ENCODE measurements at places on chromosomes 1 and 21. TPM values are rescaled to one million over a fixed set of nuclear protein-coding genes. Genes with fewer than 3 reads are reported as not detected.
A peak's percentile ranks its signal among the peaks of the same experiment; 100 is the strongest.

- no peaks in the 10 kb centered on the region for H3K4me1 ChIP-seq
- no peak overlapping the region for H3K4me3 ChIP-seq
- DNase-seq: no peak
- no peaks in the 10 kb centered on the region for H3K36me3 ChIP-seq
- H3K27me3 ChIP-seq: no peaks in the 10 kb centered on the region
These were observed 652.5 kb downstream of the KIF26B start for GRCh38 chr1:245807306-245807705.

The TMEM82 gene
- total RNA-seq: not detected

DNA sequence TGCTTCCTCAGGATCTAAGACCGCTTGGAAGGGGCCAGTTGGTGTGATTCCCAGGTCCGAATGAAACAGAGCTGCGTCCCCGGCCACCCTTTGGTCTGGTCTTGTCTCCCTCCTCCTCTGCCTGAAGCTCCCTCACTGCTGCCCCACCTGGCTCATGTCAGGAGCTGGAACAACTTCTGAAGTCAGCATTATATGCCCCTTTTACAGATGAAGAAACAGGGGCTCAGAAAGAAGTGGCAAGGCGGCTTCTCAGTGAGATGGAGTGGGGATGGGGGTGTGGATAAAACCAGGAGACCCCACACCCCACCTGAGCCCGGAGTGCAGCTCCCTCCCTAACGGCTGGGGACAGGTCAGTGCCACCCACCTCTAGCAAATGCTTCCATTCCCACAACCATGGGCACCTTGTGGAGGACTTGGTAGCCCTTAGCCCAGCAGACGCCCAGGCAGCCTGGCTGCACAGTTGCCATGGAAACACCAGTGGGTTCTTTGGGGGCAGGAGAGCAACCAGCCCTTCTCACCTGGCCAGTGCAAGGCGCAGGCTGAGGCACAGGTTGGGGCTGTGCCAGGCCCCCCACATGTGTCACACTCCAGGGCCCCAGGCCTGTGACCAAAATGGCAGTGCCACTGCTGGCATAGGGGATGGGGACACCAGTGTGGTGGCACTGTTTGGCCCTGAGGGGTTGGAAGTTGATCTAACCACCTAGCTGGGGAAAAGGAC lies 31.9 kb upstream of the ECE1 start:
- H3K4me1 ChIP-seq: peaks cover 91% of the 10 kb centered on the region
- no peaks in the 10 kb centered on the region for H3K27me3 ChIP-seq
- H3K36me3 ChIP-seq: no peaks in the 10 kb centered on the region
- H3K4me3 ChIP-seq: no peak overlapping the region

GRCh38 chr1:55150880-55151588 lies 64.1 kb downstream of the USP24 start:
- peaks cover 62% of the 10 kb centered on the region for H3K36me3 ChIP-seq
- no peaks in the 10 kb centered on the region for H3K4me1 ChIP-seq
- H3K27ac ChIP-seq: no peak overlapping the region

The KRTAP7-1 gene
- total RNA-seq: not detected

- no peaks in the 10 kb centered on the region for H3K36me3 ChIP-seq
- peaks cover 66% of the 10 kb centered on the region for H3K4me1 ChIP-seq
- no peak overlapping the region for H3K4me3 ChIP-seq
- DNase-seq: no peak
These were observed 1.8 kb downstream of the LAMB3 start for GRCh38 chr1:209650454-209650853.

- DNase-seq: no peak
- H3K4me3 ChIP-seq: peak overlapping the region; percentile 53
- H3K4me1 ChIP-seq: peaks cover 12% of the 10 kb centered on the region
- no peaks in the 10 kb centered on the region for H3K27me3 ChIP-seq
- H3K27ac ChIP-seq: no peak overlapping the region
These were observed 5.1 kb downstream of the CLCNKB start for GRCh38 chr1:16048573-16049189.

The B3GALT2 gene
- total RNA-seq: 2.5 TPM

The TRIM58 gene
- total RNA-seq: 0.86 TPM

The GJB5 gene
- total RNA-seq: not detected

DNA sequence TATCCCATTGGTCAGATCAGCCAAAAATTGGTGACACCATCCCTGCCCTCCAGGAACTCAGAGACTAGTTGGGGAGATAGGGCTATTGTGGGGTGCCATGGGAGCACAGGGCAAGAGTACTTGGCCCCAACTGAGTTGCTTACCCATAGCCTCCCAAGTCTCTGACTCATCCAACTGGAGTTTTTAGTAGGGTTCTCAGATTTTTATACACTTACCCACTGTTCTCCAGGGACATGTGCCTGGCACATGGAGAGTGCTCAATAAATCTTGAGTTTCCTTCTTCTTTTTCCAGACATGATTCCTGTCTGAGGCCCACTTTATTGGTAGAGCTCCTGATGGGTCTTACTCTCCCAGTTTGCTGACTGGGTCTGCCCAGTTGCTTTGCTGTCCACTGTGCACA lies 56.7 kb downstream of the OVGP1 start:
- no peak for DNase-seq
- H3K36me3 ChIP-seq: no peaks in the 10 kb centered on the region
- H3K27ac ChIP-seq: no peak overlapping the region

The PINK1 gene
- 175 TPM for total RNA-seq

DNA sequence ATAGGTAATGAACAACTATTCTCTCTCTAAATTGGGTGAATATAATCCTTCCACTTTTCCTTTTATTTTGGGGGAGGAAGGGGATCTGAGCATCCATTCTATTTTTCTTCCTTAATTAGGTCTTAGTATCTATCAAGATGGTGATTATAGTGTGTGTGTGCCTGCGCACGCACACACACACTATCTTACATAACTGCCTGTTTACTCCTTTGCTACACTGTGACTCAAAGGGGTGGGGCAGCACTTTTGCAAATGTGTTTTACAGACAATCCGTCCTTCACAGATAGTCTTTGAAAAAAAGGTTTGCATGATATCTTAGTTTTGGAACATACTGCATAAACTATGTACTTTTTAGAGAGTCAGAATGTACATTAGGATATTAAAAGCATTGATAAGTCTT lies 191.5 kb downstream of the SDCCAG8 start:
- H3K36me3 ChIP-seq: peaks cover 5% of the 10 kb centered on the region
- H3K4me3 ChIP-seq: no peak overlapping the region
- DNase-seq: no peak
- H3K27me3 ChIP-seq: no peaks in the 10 kb centered on the region
- H3K27ac ChIP-seq: no peak overlapping the region

- H3K36me3 ChIP-seq: no peaks in the 10 kb centered on the region
- no peak for DNase-seq
- no peak overlapping the region for H3K4me3 ChIP-seq
- H3K27ac ChIP-seq: no peak overlapping the region
- peaks cover 5% of the 10 kb centered on the region for H3K4me1 ChIP-seq
- H3K27me3 ChIP-seq: no peaks in the 10 kb centered on the region
These were observed 202.9 kb upstream of the ADGRL2 start for GRCh38 chr1:81597720-81598426.

- H3K27me3 ChIP-seq: no peaks in the 10 kb centered on the region
- no peak for DNase-seq
- no peak overlapping the region for H3K27ac ChIP-seq
- H3K4me1 ChIP-seq: no peaks in the 10 kb centered on the region
- no peaks in the 10 kb centered on the region for H3K36me3 ChIP-seq
- no peak overlapping the region for H3K4me3 ChIP-seq
These were observed 4.8 kb upstream of the SLC35D1 start for GRCh38 chr1:67058761-67059160.

DNA sequence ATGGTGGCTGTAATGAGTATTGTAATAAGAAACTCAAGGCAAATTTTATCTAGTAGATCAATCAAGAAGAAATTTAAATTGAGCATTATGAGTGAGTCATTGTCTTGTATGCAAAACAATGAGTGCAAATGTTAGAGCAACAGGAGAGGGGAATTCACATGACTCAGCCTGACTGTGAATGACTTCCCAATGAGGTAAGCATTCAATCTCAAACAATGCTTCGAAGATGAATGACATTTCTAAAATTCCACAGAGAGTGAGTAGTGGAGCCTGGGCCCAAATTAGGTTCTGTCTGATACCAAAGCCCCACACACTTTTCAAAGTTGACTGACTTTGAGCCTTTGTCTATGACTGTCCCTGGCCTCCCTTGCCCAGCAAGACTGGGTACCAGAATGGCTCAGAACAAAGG lies 738.0 kb downstream of the PTPRU start:
- no peak overlapping the region for H3K27ac ChIP-seq
- H3K4me1 ChIP-seq: no peaks in the 10 kb centered on the region
- no peak overlapping the region for H3K4me3 ChIP-seq

GRCh38 chr1:201213106-201213770 lies 22.6 kb downstream of the IGFN1 start:
- no peaks in the 10 kb centered on the region for H3K4me1 ChIP-seq
- no peak overlapping the region for H3K27ac ChIP-seq
- no peak for DNase-seq
- no peak overlapping the region for H3K4me3 ChIP-seq
- H3K36me3 ChIP-seq: no peaks in the 10 kb centered on the region
- H3K27me3 ChIP-seq: peaks cover 13% of the 10 kb centered on the region

DNA sequence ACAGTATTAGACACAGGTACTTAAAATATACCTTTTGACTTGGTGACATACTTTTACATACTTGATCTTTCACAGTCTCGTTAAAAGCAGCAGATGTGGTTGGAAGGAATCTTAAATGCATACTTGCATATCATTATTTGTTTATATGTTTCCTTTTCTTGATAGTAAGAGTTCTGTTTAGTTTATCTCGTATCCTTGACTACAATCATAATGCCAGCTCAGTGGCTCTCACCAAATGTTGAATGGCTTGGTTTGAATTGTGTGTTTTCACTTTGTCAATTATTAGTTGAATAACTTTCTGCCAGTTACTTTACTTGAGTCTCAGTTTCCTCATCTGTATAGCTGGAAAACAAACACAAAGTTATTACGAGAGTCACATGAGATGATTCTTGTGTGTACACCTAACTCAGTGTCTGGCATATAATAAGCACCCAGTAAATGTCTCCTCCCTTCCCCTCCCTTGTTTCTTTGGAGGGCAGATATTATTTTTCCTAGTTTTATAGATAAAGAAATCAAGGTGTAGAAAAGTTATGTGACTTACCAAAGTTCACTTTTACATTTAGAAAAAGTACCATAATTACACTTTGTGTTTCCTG lies 131.6 kb upstream of the IVNS1ABP start:
- H3K4me1 ChIP-seq: no peaks in the 10 kb centered on the region
- no peak overlapping the region for H3K4me3 ChIP-seq
- H3K36me3 ChIP-seq: no peaks in the 10 kb centered on the region
- no peak overlapping the region for H3K27ac ChIP-seq

DNA sequence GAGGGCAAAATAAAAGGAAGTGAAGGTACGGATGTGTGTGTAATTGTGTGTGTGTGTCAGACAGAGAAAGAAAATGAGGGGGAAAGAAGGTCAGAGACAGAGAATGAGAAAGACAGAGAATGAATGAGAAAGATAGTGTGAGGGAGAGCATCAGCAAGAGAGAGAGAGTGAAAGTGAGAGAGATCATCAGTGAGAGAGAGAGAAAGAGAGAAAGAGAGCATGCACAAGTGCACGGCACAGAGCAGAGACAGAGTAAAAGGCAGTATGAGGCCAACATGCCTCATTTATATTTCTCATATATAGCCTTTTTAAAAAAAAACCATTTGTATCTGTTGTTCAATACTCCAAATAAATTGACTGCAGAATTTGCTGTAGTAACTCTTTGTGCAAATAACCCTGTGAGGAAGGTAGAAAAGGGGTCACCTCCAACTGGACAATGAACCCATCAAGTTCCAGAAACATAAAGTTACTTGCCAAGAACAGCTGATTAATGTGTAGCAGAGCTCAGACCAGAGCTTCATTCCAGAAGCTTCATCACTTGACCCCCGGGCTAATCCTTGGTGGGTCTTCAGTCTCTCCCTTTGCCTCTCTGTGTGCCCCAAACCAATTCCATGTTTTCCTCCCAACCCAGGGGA lies 1.2 kb downstream of the HSD3B2 start:
- no peak for DNase-seq
- no peak overlapping the region for H3K4me3 ChIP-seq
- no peaks in the 10 kb centered on the region for H3K27me3 ChIP-seq
- H3K27ac ChIP-seq: no peak overlapping the region

The RGSL1 gene
- total RNA-seq: not detected

DNA sequence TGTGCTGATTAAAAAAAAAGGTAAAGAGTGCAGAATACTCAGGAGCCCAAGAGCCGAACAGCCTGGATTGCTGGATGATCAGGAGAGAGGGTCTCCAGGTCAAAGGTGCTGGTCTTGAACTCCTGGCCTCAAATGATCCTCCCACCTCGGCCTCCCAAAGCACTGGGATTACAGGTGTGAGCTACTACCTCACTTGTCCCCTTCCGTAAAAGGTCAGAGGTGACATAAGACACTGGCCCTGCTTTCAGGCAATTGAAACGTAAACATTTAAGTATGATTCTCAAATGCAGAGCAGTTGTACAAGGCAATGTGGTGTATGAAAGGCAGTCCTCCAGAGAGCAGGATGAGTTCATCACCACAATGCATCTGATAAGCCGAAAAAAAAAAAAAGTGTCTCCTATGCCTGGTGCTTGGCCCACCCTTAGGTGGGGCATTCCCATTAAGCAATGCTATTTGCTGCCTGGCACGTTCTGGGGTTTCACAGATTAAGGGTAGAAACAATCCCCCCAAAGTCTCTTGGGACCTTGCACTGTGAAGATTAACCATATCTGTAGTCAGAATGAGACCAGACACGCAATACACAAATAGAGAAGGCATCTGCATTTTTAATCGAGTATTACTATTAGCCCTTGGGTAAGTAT lies 47.7 kb downstream of the PARP1 start:
- H3K27ac ChIP-seq: no peak overlapping the region
- H3K4me1 ChIP-seq: peaks cover 25% of the 10 kb centered on the region
- no peaks in the 10 kb centered on the region for H3K27me3 ChIP-seq
- DNase-seq: no peak
- peaks cover 59% of the 10 kb centered on the region for H3K36me3 ChIP-seq

DNA sequence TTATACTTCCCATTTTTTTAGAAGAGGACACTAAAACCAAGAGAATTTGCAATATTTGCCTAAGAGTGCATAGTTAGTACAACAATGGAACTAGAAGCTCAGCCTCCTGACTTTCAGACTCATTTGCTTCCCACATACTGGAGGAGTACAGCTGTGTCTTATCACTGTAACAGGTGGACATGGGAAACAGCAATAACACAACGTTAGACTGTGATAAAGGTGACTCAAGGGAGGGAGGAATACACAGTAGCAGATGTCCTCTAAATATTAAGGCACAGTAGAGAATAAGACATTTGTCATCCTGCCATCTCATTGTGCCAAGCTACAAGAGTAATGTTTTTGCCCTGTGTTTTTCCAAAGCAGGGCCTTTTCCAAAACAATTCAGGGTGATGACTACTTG lies 55.4 kb upstream of the JAK1 start:
- H3K4me1 ChIP-seq: peaks cover 11% of the 10 kb centered on the region
- H3K27me3 ChIP-seq: no peaks in the 10 kb centered on the region
- H3K4me3 ChIP-seq: no peak overlapping the region
- no peaks in the 10 kb centered on the region for H3K36me3 ChIP-seq
- no peak for DNase-seq

- DNase-seq: no peak
- peaks cover 23% of the 10 kb centered on the region for H3K4me1 ChIP-seq
- H3K27ac ChIP-seq: peak overlapping the region; percentile 91
- peak overlapping the region; percentile 91 for H3K4me3 ChIP-seq
- H3K36me3 ChIP-seq: peaks cover 6% of the 10 kb centered on the region
- no peaks in the 10 kb centered on the region for H3K27me3 ChIP-seq
These were observed 482 bp downstream of the TM2D1 start for GRCh38 chr1:61724506-61724812.

The LINGO4 gene
- total RNA-seq: not detected

All from esophagus muscularis mucosa (tissue), 4 donors.